ENCODE measurements at places on chromosomes 12 and 14.
A peak's percentile ranks its signal among the peaks of the same experiment; 100 is the strongest.

DNA sequence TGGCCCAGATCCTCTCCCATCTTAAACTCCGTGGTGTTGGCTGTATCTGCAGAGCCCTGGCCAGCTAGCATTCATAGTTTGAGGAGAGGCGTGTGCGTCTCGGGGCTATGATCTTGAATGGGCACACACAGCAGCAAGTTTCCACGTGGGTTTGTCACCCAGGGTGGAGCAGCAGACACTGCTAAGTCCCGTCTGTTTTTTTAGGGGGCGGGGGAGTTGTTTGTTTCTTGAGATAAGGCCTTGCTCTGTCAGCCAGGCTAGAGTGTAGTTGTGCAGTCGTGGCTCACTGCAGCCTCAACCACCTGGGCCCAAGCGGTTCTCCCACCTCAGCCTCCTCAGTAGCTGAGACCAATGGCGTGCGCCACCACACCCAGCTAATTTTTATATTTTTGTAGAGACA, 20.1 kb upstream of the TEX22 start:
- no peak for DNase-seq

DNA sequence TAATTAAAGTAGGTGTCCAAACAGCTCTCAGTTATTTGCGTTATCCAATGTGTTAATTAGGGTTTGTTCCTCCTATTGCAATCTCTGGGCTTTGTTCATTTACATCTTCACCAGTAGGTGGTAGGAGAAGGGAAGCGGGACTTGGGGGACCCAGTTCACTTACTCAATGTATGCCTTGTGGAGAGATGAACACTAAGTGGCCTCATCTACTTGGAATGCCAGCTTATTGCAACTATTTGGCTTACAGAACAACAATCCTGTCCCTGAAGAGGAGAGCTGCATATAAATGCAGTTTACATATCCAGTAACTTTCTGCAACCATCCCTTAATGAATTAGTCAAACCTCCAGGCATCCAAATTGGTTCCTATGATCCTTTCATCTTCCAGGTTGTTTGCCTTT, 417.1 kb upstream of the CCDC196 start:
- DNase-seq = no peak

- no peak for DNase-seq
Measured at GRCh38 chr12:5310151-5310550, 121.8 kb upstream of the NTF3 start.

DNA sequence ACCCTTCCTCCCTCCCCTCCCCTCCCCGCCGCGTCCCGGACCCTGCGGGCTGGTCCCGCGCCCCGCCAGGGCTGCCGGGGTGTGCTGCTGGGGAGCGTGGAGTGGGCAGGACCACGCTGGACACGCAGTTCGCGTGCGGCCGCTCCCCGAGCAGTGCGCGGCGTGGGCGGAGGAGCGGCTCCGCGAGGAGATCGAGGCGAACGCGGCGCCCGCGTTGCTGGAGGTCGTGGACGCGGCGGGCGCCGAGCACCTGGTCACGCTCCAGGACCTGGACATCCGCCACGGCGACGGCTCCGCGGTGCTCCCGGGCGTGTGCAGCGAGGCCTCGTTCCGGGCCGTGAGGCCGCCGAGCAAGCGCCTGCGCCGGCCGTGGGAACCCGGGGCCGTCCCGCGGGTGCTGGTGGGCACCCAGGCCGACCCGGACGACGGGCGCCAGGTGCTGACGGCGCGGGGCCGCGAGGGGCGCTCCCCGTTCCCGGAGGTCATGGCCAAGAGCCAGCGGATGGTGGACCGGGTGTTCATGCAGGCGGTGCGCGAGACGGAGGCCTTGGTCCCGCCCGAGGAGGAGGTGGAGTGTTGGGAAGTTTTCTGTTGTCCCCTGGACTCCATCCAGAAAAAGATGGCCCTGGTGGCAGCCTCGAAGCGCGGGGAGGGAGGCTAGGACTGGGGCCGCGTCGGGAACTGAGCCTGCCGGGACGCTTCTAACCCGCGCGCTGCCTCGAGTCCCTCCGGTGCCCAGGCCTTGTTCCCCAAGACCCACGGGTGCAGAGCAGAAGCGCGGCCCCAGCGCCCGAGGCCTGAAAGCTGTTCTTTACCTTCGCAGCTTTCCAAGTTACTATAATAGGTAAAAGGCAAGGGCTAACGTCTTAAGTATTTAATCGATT, 54.7 kb upstream of the EIF5 start:
- no peak for DNase-seq

GRCh38 chr12:25480145-25480544, 72.9 kb downstream of the LMNTD1 start:
- no peak for DNase-seq

DNA sequence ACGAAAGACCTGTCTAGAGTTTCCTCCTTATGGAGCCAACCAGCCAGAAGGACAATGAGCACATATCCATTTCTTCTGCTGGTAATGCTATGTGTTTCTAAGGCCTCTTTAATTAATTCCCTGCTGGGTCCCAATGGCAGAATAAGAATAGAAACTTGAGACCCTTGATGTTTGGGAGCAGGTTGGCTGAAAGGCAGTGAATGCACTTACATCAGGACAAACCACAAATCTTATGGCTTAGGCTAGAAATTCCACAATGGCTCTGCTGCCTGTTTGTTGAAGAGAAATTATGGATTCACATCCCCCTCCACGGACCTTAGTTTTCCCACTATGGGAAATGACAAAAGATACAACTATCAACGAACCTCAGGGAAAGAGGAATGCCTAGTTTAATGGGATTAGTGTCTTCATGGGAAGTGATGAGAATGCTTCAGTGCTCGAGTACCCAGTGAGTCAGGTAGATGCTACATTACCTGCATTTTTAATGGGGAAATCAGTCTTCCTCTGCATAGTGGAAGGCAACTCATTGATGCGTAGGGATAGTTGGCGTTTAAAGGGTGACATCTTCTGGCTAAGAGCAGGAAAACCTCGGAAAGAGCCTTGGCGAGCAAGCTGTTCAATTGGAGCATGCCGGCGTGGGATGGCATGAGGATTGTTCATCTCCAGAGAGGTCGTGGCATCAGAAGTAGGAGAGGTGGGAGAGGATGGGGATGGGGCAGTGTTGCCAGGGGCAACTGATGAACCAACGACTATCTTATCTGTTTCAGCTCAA, 46.5 kb downstream of the PAPLN start:
- DNase-seq = no peak

DNA sequence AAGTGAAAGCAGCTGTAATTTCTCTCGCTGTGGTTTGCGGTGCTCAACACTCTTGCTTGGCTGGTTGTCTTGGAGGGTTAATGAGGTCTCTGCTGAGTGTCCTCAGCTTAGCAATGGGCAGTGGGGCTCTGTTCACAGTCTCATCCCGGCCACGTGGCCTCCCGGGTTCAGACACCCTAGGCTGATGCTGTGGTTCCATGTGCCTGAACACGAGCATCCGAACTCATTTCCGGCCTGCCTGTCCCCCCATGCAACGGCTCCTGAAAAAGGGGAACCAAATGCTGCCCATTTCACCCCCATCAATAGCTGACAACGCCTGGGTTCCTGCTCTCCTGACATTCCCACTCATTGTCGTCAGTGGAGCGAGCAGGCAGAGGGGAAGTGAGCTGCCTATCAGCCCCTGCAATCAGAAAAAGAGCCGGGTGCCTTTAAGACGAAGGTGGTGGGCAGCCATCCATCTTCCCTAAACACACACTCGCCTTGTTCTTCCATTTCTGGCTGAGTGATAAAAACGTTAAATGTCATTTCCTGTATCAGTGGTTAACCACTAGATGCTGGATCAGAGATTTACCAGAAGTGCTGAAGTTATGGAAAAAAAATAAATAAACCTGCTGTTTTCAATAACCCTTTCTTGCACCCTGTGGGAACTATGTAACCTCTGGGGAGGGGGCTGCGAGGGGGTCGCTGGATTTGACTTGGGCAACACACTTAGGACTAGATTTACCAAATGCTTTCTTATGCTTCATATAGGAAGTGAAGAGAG, 60.3 kb upstream of the BCL2L14 start:
- DNase-seq = peak; percentile 75

DNA sequence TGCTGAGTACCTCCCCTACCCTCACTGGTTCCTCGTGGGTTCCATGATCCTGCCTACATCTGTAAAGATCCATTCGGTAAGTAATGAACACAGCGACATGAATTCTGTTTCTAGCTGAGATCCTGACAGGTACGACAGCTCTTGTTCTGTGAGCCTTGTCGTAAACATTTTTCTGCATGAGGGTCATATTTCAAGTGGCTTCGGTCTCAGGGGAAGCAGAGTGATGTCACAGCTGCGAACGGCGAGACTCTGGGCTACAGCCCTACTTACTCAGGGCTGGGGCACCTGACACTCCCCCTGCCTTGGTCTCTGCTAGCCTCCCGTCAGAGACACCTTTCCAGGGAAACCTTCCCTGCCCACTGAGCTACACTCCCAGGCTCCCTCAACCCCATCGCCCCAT, 85.8 kb downstream of the RBM19 start:
- no peak for DNase-seq

GRCh38 chr12:5244513-5244972, 187.4 kb upstream of the NTF3 start:
- DNase-seq = no peak

DNA sequence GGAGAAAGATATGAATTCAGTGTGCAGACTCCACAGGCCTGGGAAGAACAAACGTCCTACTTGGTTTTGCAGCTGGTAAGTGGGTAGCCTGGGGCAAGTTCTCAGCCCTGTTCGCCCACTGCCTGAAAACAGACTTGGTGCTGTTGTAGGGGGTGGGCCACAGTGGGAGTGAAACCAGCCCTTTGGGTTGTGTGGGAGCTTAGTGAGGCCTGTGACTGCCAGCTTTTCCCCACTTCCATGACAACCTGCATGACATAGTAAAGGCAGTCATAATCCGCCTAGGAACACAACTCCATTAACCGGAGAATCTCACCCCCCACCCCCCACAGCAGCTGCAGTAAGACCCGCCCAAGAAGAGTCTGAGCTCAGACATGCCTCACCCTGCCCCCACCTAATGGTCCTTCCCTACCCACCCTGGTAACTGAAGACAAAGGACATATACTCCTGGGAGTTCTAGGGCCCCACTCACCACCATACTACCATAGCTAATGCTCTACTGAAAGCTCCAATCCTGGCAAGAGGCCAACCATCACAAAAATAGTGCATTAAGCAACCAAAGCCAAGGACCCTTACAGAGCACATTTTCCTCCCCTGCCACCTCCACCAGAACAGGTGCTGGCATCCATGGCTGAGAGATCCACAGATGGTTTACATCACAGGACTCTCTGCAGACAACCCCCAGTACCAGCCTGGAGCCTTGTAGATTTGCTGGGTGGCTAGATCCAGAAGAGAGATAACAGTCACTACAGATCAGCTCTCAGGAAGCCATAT, 39.8 kb upstream of the LMNTD1 start:
- DNase-seq = no peak

DNA sequence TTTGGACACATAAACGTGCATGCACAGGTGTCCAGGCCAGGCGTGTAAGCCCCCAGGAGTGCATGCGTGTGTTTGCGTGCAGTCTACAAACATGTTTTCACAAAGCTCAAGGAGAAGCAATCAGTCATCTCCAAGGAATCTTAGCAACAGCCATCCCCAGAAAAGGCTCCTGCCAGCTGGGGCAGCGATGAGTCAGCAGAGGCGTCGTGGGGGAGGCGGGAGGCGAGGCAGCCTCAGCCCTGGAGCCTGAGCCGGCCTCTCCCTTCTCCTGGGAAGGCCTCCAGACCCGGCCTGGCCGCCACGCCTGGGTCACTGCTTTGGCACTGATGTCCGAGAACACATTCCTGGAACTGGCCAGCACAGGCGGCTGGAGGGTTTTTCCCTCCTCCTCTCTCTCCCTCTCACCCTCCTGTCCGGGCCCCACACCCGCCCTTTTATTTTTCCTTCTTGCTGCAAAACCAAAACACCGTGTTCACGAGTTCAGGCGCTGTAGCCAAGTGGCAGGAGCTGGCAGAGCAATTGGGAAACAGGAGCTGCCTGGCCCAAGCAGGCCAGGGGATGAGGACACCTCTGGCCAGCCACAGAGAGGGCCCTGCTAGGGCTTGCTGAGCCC, 92.7 kb downstream of the LRRC74A start:
- no peak for DNase-seq

GRCh38 chr12:3199551-3200031, 122.4 kb downstream of the TSPAN9 start:
- no peak for DNase-seq

GRCh38 chr12:76539727-76540126, 19.8 kb downstream of the OSBPL8 start:
- no peak for DNase-seq

DNA sequence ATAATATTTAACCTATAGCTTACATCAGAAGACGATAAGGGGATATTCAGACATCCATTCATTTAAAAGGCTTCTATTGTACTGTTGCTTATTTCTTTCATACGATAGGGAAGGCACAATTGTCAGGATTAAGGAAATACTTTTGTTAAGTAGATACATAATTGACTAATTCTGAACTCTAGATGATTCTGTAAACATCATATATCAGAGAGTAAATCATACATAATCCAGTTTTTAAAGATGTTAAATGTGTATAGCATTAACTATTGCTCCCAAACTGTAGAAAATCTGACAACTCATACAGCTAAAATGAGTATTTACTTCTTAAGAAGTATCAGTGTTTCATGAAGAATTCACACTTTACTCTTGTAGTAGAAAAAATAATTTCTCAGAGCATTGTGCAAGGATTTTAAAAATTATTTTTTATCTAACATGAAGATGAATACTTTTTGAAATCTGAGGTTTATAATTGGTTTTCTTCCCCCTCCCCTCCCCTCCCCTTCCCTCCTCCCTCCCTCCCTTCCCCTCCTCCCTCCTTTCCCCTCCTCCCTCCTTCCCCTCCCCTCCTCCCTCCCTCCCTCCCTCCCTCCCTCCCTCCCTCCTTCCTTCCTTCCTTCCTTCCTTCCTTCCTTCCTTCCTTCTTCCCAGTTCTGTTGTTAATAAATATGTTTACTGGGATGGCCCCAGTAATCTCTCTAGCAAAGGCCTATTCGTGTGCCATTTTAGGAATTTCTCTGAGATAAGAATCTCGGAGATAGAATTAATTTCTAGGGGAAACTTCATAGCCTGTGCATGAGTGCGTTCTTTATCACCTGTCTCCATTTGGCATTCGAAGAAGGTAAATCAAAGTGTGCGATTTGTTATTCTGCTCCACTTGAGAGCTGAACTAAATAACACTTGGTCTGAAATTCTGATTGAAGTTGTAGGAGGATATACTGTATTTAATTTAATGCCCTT, 2.3 kb downstream of the NPAS3 start:
- DNase-seq = no peak

DNA sequence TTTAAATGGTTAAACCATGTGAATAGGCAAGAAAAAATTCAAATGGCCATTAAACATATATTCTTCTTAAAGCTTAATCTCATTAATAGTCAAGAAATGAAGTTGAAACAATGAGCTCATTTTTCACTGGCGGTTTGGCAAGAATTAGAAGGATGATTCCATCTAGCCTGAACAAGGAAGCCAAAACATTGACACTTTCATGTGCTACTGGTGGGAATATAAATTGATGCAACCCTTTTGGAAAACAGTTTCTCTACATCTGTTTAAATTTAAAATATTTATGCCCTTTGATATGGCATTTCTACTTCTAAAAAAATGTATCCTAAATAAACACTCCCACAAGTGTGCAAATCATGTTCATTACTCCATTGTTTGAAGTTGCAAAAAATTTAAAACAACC, 174.7 kb upstream of the HIF1A start:
- no peak for DNase-seq

Data from CD4-positive, alpha-beta T cell treated with Interleukin-10 for 1 hour (primary cell).